Stimulated activated CD4-positive, alpha-beta T cell treated with anti-CD3 and anti-CD28 coated beads, Interleukin-2, amount 100 ng/mL, for 24 hours (primary cell): ENCODE measurements at places on chromosomes 4 and X.
A peak's percentile ranks its signal among the peaks of the same experiment; 100 is the strongest.

GRCh38 chr4:40575846-40576245 lies 53.8 kb downstream of the RBM47 start:
- no peak for DNase-seq

DNA sequence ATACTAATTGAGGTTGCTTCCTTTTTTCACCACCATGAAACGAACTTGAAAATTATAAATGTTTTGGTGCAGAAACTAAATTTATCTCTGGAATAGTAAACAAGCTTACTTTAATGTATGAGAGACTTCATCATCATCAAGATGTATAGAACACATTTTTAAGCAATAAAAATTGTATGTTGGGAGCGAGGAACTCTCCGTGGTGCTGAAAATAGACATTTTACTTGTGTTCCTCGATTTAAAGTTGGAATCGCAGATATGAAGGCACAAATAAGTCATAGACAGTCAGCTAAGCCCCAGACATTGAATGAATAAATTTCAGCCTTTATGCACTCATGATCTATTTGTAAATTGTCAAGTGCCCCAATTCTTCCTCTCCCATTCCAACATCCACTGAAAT lies 310.7 kb downstream of the STK32B start:
- DNase-seq: no peak

GRCh38 chr4:55346851-55347255 lies 811 bp downstream of the SRD5A3 start:
- peak; percentile 20 for DNase-seq

DNA sequence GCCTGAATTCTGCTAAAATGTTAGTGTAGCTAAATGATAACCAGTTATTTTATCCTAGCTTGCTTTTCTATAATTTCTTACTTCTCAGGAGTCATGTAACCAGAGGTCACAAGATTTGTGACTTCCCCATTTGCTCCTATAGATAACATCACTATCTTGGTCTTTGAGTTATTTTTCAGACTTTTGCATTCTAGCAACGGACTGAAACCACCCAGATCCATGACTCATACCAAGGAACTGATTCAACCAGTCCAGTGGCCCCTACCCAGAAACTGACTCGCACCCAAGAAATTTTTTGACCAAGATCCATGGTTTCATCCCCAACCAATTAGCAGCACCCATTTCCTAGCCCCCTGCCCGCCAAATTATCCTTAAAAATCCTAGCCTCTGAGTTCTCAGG lies 50.0 kb downstream of the IQCM start:
- no peak for DNase-seq

GRCh38 chr4:185464183-185464582 lies 7.3 kb downstream of the CCDC110 start:
- DNase-seq: no peak
